ENCODE measurements at places on chromosomes 2 and 18. TPM values are rescaled to one million over a fixed set of nuclear protein-coding genes. Genes with fewer than 3 reads are reported as not detected.

AMER3 gene
- total RNA-seq, result not detected

ZDBF2 gene
- 8.2 TPM for total RNA-seq

RGPD8 gene
- total RNA-seq, result 4.6 TPM

GNAL gene
- 0.41 TPM for total RNA-seq

TNS1 gene
- total RNA-seq, result 46.1 TPM

PXDN gene
- total RNA-seq, result 1,930 TPM

ALPG gene
- not detected for total RNA-seq

GAREM2 gene
- total RNA-seq, result 3.4 TPM
